T-helper 2 cell treated with Interferon-gamma antibody and Interleukin-4, amounts not matched to agents 5 μg/mL and 100 μg/mL, for 36 hours (primary cell): ENCODE measurements at places on chromosomes 4 and X.
A peak's percentile ranks its signal among the peaks of the same experiment; 100 is the strongest.

GRCh38 chr4:10204401-10205058, 87.9 kb upstream of the WDR1 start:
- H3K36me3 ChIP-seq = no peaks in the 10 kb centered on the region
- peaks cover 14% of the 10 kb centered on the region for H3K27me3 ChIP-seq
- no peak overlapping the region for H3K4me3 ChIP-seq
- H3K4me1 ChIP-seq = no peaks in the 10 kb centered on the region

DNA sequence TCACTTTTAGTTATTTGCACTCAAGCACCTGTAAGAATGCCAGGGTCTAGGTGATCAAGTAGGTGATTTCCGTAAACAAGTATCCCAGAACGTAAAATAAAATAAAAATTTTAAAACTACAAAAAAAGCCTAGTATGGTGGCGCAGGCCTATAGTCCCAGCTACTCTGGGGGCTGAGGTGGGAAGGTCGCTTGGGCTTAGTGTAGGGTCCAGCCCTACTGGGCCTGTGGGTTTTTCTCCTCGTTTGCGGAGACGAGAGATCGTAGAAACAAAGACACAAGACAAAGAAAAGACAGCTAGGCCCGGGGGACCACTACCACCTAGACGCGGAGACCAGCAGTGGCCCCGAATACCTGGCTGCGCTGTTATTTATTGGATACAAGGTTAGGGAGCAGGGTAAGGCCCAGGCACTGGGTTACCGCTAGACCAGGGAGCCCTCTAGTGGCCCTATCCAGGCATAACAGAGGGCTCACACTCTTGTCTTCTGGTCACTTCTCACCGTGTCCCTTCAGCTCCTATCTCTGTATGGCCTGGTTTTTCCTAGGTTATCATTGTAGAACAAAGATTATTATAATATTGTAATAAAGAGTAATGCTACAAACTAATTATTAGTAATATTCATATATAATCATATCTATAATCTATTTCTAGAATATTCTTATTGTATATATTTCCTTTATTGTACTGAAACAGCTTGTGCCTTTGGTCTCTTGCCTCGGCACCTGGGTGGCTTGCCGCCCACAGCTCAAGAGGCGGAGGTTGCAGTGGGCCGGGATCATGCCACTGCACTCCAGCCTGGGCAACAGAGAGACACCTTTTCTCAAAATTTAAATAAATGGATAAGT, 38.4 kb downstream of the SAGE1 start:
- no peak overlapping the region for H3K27ac ChIP-seq
- H3K4me1 ChIP-seq = no peaks in the 10 kb centered on the region
- peak; percentile 6 for DNase-seq
- no peaks in the 10 kb centered on the region for H3K27me3 ChIP-seq

- no peak overlapping the region for H3K27ac ChIP-seq
- H3K4me3 ChIP-seq = no peak overlapping the region
- H3K36me3 ChIP-seq = no peaks in the 10 kb centered on the region
Observed at GRCh38 chr4:65482410-65482809, 187.9 kb downstream of the EPHA5 start.

GRCh38 chrX:12145402-12145801, 7.1 kb downstream of the FRMPD4 start:
- no peaks in the 10 kb centered on the region for H3K27me3 ChIP-seq
- H3K36me3 ChIP-seq = no peaks in the 10 kb centered on the region
- H3K27ac ChIP-seq = no peak overlapping the region
- H3K4me1 ChIP-seq = no peaks in the 10 kb centered on the region

DNA sequence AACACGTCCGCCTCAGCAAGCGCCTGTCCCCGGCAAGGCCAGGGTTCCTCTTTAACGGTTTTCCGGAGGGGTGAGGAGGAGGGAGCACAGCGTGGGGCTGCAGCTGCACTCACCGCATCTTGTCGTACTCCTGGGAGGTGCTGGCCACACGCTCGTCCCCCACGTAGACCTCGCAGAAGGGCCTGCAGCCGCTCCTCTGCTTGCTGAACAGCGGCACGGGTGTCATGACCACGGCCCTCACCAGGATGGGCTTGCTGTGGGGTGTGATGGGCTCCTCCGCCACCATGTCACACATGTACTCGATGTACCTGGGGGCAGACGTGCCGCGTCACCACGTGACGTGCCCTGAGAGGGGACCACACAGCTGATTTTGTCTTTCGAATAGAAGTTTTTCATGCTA, 51.6 kb upstream of the CPLX1 start:
- H3K27ac ChIP-seq = no peak overlapping the region
- no peak for DNase-seq
- no peak overlapping the region for H3K4me3 ChIP-seq
- H3K4me1 ChIP-seq = peaks cover 23% of the 10 kb centered on the region
- no peaks in the 10 kb centered on the region for H3K27me3 ChIP-seq

- DNase-seq = no peak
- no peaks in the 10 kb centered on the region for H3K4me1 ChIP-seq
- H3K36me3 ChIP-seq = no peaks in the 10 kb centered on the region
Observed at GRCh38 chrX:94389044-94389443, 715.0 kb downstream of the FAM133A start.

- H3K27me3 ChIP-seq = peaks cover 10% of the 10 kb centered on the region
- peaks cover 3% of the 10 kb centered on the region for H3K36me3 ChIP-seq
- peak; percentile 92 for DNase-seq
- peak within 1 kb of the TSS; percentile 92 for H3K4me3 ChIP-seq
- peaks cover 14% of the 10 kb centered on the region for H3K4me1 ChIP-seq
Observed at GRCh38 chr4:87220094-87220822, at the start of gene KLHL8. Gene KLHL8 (minus strand): TSS chr4:87220618. CDS start chr4:87195539, 25,079 bp downstream.

DNA sequence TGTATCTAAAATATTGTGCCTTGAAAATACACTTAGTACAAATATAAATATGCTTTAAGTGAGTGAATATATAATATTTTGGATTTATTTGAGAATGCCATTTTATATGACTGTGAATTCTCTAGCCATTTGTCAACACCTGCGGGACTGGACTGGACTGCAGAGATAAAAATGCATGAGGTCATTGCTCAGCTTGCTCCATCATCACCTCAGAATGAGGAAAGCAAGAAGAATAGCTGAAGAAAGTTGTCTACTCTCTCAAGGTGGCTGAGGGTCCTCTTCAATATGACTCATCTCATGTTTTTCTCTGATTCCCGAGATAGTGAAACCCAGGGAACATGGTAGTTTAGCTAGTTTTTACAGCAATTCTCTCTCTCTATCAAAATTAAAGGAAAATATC, 732.5 kb upstream of the AGA start:
- DNase-seq = no peak
- H3K36me3 ChIP-seq = no peaks in the 10 kb centered on the region
- no peaks in the 10 kb centered on the region for H3K27me3 ChIP-seq
- no peaks in the 10 kb centered on the region for H3K4me1 ChIP-seq
- H3K4me3 ChIP-seq = no peak overlapping the region

DNA sequence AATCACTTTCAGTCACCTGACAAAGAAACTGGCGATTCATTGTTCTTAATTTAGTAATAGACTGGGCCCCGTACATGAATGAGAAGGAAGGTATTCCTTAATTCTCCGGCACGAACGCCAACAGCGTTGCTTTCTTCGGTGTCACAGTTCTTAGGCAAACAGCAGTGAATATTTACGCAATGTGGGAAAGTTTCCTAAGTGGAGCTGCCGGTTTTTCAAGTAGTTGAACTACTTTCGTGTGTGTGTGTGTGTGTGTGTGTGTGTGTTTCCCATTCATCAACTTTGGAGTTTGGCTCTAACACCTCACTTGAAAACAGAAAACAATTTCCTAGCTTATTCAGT, 651 bp downstream of the NXT2 start:
- DNase-seq = peak; percentile 3
- peak overlapping the region; percentile 98 for H3K4me3 ChIP-seq
- peaks cover 3% of the 10 kb centered on the region for H3K27me3 ChIP-seq
- H3K27ac ChIP-seq = peak overlapping the region; percentile 97
- H3K36me3 ChIP-seq = no peaks in the 10 kb centered on the region

- no peak overlapping the region for H3K4me3 ChIP-seq
- H3K27me3 ChIP-seq = no peaks in the 10 kb centered on the region
- H3K4me1 ChIP-seq = no peaks in the 10 kb centered on the region
- DNase-seq = no peak
- no peaks in the 10 kb centered on the region for H3K36me3 ChIP-seq
Observed at GRCh38 chr4:953574-953915, 19.8 kb downstream of the DGKQ start.

DNA sequence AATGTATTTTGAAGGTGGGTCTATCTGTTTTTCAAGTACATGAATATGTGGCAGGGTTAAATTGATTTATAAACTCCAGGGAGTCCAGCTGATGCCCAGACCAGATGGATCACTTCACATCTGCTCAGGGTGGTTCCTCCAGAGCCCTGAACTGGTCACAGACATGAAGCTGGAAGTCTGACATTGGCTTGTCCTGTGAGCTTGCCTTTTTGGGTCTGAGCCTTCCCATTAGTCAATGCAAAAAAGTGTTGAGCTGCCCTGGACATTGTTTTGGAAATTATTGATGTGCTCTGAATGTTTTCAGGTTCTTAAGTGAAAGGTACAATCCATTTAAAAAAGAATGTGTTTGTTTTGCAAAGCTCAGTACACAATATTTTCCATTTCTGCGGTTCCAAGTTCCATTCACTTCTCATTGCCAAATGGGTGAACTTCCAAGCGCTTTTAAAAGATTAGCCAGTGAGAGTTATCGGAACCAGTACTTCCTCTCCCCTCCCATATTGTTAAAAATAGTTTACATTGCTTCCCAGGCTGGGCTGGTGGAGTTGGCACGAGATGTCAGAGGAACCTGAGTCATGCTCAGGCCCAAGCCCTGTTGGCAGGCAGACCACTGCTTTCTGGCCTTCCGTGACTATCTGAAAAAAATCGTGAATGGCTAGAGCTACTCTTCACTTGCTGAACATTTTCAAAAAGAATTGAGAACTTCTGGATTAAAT, 52.1 kb downstream of the PDGFRA start:
- no peak for DNase-seq
- H3K4me3 ChIP-seq = no peak overlapping the region
- no peak overlapping the region for H3K27ac ChIP-seq

DNA sequence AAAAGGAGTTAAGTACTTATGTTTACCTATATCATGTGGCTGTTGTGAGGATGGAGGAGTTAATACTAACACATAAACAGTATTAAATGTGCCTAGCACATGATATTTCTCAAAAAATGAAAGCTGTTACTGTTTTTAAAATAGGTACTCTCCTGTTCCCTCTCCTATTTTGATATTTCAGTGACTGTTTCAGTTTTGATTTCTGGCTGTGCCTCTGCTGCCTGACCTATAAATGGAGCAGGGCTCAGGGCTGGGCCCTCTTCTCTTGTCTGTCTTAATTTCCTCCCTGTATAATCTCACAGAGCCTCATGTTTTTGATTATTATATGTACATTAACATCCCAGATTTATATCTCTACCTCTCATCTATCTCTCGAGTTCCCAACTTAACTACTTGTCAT, 93.3 kb downstream of the UGT8 start:
- no peaks in the 10 kb centered on the region for H3K36me3 ChIP-seq
- H3K4me3 ChIP-seq = no peak overlapping the region
- no peaks in the 10 kb centered on the region for H3K27me3 ChIP-seq
- no peak for DNase-seq
- no peak overlapping the region for H3K27ac ChIP-seq

- no peak overlapping the region for H3K27ac ChIP-seq
- H3K27me3 ChIP-seq = no peaks in the 10 kb centered on the region
- no peak overlapping the region for H3K4me3 ChIP-seq
- peaks cover 5% of the 10 kb centered on the region for H3K4me1 ChIP-seq
Observed at GRCh38 chrX:39952989-39953388, 144.8 kb downstream of the BCOR start.

DNA sequence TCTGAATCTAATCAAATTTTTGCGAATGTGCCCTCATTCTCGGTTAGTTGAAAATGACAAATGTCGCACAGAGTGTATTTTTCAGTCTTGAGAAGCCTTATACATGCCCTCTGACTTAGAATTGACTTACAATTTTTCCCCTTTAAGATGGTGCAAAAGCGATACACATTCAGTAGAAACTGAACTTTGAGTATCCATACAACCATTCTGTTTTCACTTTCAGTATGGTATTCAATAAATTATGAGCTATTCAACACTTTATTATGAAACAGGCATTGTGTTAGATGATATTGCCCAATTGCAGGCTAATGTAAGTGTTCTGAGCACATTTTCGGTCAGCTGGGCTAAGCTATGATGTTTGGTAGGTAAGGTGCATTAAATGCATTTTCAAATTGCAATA, 43.4 kb downstream of the SLC9A7 start:
- no peak for DNase-seq
- peaks cover 45% of the 10 kb centered on the region for H3K4me1 ChIP-seq
- no peaks in the 10 kb centered on the region for H3K27me3 ChIP-seq
- peak overlapping the region; percentile 71 for H3K27ac ChIP-seq
- peaks cover 14% of the 10 kb centered on the region for H3K36me3 ChIP-seq
- H3K4me3 ChIP-seq = peak overlapping the region; percentile 53

DNA sequence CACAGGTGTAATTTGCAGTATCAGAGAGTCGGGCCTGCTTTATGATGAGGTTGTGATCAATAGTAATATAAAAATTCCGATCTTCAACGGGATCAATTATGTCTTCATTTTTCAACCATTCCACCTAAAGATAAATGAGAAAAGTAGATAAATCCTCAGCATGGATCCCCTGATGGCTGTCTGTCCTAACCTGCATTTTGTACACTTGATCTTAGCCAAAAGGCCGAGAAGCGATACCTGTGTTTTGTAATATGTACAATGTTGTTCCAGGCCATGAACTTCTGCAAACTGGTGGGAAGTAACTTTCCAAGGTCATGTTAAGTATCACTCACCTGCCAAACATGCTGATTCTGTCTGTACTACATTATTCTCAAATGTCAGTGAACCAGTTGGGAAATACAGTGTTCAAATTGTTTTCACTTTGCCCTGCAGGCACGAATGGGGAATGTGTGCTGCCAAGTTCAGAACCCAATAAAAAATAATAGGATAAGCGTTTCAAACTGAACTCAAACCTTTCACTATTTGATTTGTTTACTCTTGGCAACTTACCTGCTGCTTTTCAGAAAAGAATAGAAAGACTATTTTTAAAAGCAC, 298.1 kb downstream of the UNC5C start:
- H3K27me3 ChIP-seq = no peaks in the 10 kb centered on the region
- no peak for DNase-seq
- no peaks in the 10 kb centered on the region for H3K36me3 ChIP-seq
- peaks cover 24% of the 10 kb centered on the region for H3K4me1 ChIP-seq
- H3K27ac ChIP-seq = no peak overlapping the region
- H3K4me3 ChIP-seq = no peak overlapping the region

DNA sequence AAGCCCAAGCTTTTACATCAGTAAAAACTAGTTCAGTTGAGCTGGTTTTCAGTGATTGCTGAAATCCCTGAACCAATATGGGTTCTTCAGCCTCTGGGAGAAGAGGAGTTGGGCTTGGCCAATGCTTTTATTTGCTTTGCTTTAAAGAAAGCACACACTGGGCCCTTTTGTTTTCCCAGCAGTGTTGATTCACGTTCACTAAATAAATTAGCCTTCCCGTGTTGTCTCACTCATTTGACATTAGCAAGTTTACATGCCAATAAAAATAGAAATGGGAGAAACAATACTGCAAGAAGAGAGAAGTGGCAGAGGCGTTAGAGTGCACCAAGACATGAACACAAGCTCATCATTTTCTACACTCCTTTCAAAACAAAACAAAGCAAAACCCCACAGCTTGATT, 136.2 kb downstream of the SHROOM3 start:
- peaks cover 14% of the 10 kb centered on the region for H3K27me3 ChIP-seq
- no peak overlapping the region for H3K4me3 ChIP-seq
- DNase-seq = no peak
- H3K36me3 ChIP-seq = no peaks in the 10 kb centered on the region
- no peaks in the 10 kb centered on the region for H3K4me1 ChIP-seq
